NCI-H1436 (cell line): ENCODE measurements at places on chromosomes 7 and 10.

DNA sequence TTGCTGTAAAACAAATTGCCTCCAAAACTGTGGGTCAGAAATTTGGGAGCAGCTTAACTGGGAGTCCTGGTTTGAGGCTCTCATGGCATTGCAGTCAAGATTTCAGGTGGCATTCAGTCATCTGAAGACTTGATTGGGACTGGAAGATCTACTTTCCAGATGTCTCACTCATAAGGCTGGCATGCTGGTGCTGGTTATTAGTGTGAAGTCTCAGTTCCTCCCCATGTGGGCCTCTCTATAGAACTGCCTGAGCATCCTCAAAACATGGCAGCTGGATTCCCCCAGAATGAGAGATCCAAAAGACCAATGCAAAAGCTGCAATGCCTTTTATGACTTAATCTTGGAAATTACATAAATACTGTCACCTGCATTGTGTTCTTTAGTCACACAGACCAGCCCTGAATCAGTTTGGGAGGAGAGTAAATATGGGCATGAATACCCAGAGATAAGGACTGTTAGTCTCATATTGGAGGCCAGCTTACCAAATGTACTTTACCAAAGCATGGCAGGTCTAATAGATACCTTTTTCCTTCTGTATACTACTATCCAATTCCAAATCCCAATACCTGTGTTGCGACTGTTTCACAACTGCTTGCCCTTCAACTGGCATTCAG lies 6.5 kb upstream of the HERPUD2 start:
- no peak for DNase-seq

DNA sequence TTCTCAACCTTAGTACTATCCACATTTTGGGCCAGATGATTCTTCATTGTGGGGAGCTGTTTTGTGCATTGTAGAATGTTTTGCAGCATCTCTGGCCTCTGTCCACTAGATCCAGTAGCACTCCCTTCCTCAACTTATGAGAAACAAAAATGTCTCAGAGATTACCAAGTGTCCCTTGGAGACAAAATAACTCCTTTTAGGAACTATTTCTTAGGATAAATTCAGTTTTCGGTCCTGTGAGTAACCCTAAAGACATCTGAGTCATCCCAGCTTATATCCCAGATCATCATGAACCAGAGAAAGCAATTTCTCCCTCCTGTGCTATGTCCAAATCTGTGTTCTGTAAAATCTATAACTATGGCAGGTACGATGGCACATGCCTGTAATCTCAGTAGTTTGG lies 266.6 kb upstream of the PHYHIPL start:
- no peak for DNase-seq

GRCh38 chr10:107717046-107717445 lies 552.5 kb upstream of the SORCS1 start:
- DNase-seq = no peak

DNA sequence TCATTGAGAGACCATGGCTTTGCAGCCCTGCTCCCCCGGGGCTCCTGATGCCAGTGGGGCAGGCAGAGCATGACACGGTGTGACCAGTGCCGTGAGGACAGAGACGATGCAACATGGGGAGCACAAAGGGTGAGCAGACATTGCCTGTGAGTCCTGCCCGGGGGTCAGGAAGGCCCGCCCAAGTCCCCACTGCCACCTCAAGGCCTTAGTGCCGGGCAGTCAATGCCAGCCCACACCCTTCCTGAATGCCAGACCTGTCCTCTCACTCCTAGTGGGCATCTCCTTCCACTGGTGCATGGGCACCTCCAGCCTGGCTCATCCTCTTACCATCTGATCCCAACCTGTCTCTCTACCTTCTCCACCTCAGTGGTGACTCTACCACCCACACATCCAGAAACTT lies 157.9 kb upstream of the ZMIZ1 start:
- DNase-seq = no peak

DNA sequence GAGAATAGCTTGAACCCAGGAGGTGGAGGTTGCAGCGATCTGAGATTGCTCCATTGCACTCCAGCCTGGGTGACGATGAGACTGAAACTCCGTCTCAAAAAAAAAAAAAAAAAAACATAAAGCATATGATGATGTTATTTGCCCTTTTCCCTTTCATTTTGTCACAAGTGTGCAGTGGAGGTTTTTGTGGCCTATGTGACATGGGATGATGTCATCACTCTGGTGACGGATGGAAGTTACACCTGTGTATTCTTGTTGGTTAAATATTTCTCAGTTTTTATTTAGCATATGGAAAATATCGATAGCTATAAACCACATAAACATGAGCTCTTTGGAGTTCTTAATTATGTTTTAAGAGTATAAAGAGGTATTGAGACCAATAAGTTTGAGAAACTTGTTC lies 71.8 kb upstream of the EMX2 start:
- DNase-seq = no peak

DNA sequence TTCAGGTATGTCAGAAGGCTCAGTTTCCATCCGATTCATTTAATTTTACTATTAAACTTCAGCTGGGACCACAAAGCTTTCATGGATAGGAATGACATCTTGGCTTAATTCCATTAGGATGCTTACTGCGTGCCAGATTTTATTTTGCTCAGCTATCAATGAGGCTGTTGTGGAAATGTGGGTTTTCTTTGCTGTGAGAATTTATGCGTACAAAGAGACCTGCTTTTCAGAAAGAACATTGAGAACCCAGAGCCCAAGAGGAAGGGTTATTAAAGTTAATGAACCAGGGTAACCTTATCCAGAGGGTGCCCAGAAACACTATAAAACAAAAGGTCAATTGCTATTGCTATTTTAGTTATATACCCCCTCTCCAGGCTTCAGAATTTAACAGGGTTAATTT lies 98.3 kb downstream of the MKLN1 start:
- no peak for DNase-seq

DNA sequence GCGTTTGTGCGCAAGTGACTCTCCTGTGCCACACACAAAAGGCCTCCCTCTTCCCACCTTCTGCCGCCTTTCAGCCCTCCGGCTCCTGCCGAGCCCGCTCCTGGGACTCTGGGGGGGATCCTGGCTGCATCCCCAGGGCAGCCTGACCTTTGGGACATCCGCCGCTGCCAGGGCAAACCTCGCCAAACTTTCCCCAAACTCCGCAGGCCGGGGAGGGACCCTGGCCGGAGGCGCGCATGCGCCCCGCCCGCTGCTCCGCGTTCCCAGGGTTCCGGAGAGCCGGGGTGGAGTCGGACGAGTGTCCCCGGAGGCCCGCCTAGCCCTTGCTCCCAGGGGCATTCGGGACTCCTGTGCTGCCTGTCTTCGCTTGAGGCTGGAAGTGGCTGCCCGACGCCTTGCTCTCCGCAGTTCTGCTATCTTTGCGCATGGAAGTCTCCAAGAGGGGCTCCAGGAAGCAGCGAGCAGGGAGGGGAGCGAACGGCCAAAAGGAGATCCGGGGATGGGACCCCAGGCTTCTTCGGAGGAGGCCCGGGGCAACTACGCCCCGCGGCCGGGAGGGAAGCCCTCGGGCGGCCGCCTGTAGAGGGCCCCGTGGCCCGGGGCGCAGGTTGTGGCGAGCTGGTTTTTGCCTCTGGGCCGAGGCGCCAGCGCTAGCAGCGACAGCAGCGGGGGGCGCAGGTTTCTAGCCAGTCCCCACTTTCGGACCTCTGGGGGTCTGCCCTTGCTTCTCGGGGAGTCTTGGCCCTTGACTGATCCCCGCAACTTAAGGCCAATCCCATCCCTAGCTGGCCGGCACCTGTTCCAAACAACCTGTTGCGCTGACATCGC lies 7.0 kb downstream of the PTF1A start:
- DNase-seq = peak; percentile 86

DNA sequence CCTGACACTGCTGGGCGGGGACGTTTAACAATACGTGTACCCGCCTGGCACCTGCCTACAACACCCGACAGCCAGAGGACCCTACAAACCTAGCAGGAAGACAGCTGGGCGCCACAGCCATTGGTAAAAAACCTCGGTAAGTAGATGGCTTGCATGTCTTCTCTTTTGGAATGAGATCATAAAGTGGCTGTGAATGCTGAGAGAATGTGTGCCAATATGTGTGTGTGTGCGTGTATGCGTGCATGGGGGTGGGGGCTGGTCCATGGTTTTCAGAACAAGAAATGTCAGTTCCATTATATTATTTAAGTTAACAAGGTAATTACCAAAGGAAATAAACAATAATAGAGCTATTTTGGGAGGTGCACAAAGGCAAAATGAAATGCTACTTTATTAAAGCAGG lies 39.2 kb downstream of the PAPOLB start:
- peak; percentile 11 for DNase-seq

DNA sequence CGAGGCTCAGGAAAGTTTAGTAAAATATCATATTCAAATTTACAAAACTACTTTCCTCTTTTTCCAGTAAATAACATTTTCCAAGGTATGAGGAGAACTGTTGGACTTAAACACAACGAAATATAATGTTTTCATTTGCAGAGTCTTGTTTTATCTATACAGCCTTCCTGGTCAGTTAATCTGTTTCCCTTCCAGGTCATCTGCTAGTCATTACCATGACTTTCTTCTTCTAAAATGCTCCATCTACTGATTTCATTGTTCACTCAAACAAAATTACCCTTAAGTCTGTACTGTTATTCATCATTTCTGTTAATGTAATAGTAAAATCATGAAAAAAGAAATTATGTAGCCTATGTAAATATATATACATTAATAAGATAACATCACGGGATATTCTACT lies 69.8 kb downstream of the GNAI1 start:
- DNase-seq = no peak

GRCh38 chr7:42347616-42348015 lies 110.6 kb upstream of the GLI3 start:
- no peak for DNase-seq

DNA sequence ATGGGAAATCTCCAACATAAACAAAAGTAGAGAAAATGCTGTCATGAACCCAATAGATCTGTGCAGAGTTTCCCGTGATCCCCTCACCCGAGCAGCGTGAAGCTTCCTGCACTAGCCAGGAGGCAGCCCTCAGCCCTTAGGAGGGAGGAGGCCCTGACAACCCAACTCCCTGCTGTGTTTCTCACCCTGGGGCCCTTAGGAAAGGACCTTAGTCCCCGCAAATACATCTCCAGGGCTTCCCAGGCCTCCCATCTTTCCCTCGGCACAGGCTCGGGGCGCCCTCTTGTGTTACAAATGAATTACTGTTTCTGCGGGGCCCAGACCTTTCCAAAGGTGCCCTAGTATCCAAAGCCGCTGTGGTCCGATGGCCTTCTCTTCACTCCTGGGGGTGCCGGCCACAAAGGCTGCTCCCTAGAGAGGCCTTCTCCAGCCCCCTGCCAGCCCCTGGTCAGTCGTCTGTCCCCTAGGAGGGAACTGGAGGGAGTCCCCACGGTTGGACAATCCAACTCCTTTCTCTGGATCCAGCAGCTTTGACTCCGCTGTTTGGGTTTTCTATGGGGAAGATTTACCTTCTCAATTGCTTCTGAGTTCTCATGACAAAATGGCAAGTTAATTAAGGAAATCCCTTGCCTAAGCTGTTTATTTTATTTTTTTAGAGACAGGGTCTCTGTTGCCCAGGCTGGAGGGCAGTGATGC lies 49.9 kb upstream of the SH2B2 start:
- DNase-seq = peak; percentile 55

- DNase-seq = no peak
Measured at GRCh38 chr10:107577221-107577620, 412.7 kb upstream of the SORCS1 start.

- no peak for DNase-seq
Measured at GRCh38 chr7:159062569-159062968, 82.1 kb downstream of the VIPR2 start.

DNA sequence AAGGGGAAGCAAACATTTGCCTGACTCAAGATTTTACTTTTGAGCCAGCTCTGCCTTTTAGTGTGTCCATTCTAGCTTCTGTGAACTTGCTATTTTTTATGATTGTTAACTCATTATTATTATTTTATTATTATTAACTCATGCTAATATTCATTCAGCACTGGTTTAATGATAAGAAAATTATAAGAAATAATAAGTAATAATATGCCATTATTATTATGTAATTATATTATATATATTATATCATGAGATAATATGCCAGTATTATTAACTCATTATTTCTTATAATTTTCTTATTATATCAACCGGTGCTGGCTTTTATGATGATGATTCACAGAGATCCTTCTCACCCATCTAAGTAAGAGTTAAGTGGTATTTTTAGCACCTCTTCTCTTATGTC lies 79.3 kb upstream of the NPVF start:
- DNase-seq = no peak

DNA sequence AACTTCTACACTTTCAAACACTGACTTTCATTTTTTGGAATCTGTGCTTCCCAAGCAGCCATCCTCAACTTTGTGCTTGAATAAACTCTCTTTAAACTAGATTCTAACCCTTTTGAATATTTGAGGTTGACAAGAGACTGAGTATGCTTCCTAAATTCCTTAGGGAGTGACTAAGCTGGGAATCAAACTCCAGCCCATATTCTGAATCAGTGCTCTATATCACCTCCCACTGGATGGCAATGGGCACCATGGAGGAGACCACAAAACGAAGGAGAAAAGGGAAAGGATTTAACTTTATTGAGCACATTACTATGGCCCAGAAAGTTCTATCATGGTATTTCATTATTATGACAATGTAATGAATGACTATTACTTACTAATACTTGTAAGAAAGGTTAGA lies 17.2 kb upstream of the SLC26A4 start:
- DNase-seq = no peak

GRCh38 chr10:299969-300368 lies 164.7 kb downstream of the ZMYND11 start:
- no peak for DNase-seq

DNA sequence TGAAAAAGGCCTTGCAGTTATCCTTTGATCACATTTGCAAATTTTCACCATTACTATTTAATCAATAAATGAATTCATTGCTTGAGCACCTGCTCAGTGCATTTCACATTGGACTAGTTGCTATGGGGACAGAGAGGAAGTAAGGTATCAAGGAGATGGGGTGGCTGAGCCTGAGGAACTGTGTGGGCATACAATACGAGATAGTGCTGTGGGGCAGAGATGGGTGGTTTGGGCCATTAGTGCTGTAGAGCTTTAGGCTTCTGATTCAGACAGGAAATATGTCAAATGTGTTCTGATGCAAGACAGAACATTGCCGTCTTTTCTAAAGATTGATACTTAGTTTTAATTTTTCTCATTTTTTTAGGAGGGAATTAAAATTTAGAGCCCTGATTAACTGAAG lies 13.2 kb downstream of the ITGB8 start:
- DNase-seq = no peak

- DNase-seq = peak; percentile 32
Measured at GRCh38 chr10:42866115-42866995, 83.8 kb downstream of the BMS1 start.

GRCh38 chr7:76049295-76049694 lies 1.4 kb downstream of the MDH2 start:
- DNase-seq = no peak

DNA sequence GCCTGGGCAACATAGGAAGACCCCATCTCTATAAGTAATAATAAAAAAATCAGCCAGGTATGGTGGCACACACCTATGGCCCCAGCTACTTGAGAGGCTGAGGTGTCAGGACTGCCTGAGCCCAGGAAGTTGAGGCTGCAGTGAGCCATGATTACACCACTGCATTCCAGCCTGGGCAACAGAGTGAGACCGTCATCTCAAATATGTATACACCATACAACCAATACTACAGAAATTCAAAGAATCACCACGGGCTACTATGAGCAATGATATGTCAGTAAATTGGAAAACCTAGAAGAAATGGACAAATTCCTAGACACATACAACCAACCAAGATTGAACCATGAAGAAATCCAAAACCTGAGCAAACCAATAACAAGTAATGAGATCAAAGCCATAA lies 60.3 kb upstream of the ZC3HAV1 start:
- no peak for DNase-seq

- no peak for DNase-seq
Measured at GRCh38 chr7:1400371-1400770, 58.9 kb downstream of the MICALL2 start.
